ENCODE measurements at places on chromosomes 1 and 21.

- no peak for DNase-seq
Observed at GRCh38 chr1:233700338-233700737, 86.4 kb downstream of the KCNK1 start.

GRCh38 chr1:65469889-65470340 lies 49.4 kb downstream of the LEPR start:
- peak; percentile 60 for DNase-seq

DNA sequence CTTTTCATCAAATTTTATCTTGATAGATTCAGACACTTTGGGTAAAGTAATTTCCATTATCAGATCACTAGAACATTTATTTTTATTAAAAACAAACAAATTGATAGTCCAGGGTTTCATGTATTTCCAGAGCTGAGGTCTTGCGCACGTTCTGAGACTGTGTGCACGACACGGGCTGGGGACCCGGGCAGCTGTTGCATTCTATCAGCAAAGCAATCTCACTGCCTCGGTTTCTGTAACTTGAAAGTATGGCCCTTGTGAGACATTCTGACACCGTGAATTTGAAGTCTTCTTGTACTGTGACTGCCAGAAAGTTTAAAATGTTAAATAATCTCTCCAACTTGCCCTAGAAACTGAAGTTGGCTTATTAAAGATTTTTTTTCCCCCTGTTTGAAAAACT lies 746.9 kb upstream of the ADGRL2 start:
- DNase-seq, result no peak

- DNase-seq, result no peak
Observed at GRCh38 chr1:61941794-61942193, 199.5 kb downstream of the PATJ start.

DNA sequence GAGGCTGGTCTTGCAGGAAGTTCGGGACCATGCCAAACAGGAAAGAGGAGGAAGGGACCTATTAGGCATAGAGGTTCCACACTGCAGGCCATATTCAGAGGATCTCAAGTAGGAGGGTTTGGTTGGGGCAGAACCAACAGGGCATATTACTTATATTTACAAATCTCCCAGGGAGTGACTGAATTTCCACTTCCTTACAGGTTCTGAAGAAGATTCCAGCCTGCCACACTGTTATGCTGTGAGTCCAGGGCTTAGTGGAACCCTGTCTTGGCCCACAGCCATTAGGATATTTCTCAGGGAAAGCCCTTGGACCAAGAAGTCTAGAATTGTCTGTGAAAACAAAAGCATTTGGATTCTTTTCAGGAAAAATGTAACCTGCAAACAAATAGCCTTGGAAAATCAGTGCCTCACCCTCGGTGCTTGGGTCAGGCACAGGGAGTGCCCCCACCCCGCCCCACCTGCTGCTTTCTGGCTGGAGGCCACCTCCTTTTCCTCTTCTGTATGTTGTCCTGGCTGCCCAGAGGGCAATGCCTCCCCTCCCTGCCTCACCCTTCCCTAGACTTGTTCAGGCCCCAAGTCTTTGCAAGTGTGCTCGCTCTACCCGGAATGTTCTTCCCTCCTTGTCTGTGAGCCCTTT lies 41.0 kb upstream of the JUN start:
- DNase-seq, result no peak

DNA sequence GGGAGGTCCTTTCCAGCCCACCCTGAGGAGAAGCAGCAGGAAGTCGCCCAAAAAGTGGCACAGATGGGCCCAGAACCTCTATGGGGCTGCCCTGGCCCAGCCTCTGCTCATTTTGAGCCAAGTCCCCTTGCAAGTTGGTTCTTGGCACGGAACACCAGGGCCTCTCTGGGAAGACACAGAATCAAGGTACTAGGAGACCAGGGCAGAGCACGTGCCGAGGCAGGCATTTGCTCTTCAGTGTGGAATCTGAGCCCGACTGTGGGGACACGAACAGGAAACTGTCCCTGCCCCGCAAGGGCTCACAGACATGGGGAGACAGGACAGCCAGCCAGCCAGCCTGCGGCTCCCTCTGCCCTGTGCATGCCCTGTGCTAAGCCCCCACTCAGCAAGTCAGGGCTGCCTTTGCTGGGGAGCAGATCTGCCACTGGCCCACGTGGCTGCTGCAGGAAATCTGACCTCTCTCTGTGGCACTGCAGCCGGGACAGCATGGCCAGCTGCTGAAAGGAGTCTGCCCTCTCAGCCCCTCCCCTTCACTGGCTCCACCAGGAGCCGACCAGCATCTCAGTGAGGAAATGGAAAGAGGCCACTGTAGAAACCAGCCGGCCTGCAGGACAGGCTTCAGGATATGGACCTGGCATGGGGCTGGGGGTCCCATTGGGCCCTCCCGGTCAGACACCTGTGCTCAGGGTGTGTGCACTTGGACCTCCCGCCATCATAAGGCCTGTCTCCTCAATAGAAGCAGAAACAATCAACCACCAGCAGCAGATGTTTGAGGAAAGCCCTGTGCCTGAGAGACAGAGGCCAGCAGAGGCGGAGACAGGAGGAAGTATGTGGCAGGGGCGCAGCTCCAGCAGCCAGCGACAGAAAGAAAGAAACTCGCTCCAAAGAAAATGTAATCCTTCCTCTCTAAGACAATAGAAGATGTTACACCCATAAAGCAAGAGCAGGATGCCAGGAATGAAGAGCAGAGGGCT lies 3.7 kb downstream of the ARHGEF16 start:
- DNase-seq, result no peak

GRCh38 chr1:109718495-109718894 lies 6.4 kb downstream of the GSTM5 start:
- peak; percentile 27 for DNase-seq

DNA sequence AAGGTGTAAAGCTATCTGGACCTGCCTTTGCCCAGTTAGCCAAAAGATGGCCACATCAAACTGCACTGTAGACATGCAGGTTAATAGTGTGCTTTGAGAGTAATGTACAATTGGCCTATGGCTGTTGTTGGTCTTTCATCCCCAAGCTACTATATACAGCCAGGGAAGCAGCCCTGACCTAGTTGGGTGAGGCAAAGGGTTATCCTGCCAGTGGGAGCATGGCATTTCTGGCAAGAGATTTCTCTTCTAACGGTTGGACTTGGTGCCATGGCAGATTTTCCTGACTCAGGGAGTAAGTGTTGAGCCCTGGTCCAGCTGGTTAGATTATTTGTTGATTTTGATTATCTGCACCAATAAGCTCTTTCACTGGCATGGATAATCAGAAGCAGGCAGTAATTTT lies 119.8 kb downstream of the SDCCAG8 start:
- DNase-seq, result no peak

- no peak for DNase-seq
Observed at GRCh38 chr1:180211860-180212229, 18.2 kb upstream of the LHX4 start.

- no peak for DNase-seq
Observed at GRCh38 chr1:229088711-229089110, 182.2 kb upstream of the RAB4A start.

- no peak for DNase-seq
Observed at GRCh38 chr1:195738966-195739650, 869.1 kb downstream of the KCNT2 start.
